ENCODE measurements at places on chromosomes 7 and 10.

DNA sequence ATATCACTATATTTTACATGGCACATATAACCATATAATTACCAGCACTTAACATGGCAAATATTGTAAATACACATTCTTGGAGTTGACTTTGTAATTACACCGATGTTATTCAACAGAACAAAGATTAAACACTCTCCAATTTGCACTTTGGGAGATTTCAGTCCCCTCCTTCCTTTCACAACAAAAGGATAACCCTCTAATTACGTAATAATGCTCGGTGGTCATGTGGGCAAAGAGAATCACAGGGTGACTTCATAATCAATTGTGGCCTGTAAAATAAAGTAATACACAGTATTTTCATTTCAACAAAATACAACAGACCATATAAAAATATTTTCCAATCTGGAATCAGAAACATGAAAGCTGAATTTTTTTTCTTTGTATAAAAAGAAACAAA, 73.2 kb downstream of the RHOBTB1 start:
- no peak for DNase-seq

- peak; percentile 42 for DNase-seq
These were observed 20.9 kb downstream of the MORN4 start for GRCh38 chr10:97612386-97612785.

- DNase-seq: no peak
These were observed 2.1 kb upstream of the BNIP3 start for GRCh38 chr10:131983780-131984179.

GRCh38 chr7:105816266-105816843, 60.0 kb downstream of the ATXN7L1 start:
- no peak for DNase-seq

GRCh38 chr10:43821103-43821502, 172.4 kb upstream of the ZNF32 start:
- DNase-seq: no peak

GRCh38 chr10:119693262-119693957, 32.4 kb upstream of the INPP5F start:
- no peak for DNase-seq

GRCh38 chr10:91190876-91191583, 29.4 kb upstream of the PCGF5 start:
- no peak for DNase-seq

DNA sequence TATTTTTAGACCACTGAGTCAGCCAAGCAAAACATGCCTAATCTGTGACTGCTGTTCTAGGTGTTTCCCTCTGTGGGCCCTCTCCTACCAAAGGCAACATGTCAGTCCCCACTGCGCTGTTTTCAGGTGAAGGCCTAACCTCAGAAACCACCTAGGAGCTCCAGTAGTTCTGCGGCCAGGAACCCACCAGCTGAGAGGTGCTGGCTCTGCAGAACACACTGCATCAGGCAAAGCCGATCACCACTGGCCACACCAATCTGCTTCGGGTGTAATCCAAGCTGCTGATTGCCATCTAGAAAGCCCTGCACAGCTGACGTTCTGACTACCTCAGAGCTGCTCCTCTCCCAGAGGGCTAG, 14.9 kb downstream of the CAMK2G start:
- DNase-seq: no peak

DNA sequence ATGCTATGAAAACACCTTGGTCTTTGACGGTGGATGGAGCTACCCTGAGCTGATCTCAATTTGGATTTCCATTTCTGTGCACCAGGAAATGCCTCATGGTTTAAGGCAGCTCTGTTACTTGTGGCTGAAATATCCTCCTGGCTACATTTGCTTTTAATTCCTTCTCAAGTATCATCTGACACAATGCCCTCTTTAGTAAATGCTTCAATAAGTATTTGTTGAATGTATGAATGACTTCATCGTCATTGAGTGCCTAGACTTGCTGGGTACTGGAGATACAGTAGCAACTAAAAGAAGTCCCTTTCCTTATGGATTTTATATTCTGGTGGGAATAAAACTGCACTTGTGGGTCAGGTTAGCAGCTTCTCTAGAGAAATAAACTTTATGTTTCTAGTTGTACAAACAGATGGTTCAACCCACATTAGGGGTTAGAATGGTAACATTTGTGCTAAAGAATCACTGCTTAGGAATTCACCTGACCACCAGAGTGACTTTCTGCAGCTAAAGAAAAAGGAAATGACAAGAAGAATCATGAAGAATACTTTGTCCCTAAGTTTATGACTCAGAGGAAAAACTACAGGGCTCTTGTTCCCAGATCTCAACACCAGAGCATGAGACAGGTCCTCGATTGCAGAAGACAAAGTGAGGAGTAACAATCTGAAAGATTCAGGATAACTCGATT, 21.8 kb upstream of the SMNDC1 start:
- no peak for DNase-seq

- DNase-seq: no peak
These were observed 564.9 kb downstream of the POM121L12 start for GRCh38 chr7:53600296-53600695.

DNA sequence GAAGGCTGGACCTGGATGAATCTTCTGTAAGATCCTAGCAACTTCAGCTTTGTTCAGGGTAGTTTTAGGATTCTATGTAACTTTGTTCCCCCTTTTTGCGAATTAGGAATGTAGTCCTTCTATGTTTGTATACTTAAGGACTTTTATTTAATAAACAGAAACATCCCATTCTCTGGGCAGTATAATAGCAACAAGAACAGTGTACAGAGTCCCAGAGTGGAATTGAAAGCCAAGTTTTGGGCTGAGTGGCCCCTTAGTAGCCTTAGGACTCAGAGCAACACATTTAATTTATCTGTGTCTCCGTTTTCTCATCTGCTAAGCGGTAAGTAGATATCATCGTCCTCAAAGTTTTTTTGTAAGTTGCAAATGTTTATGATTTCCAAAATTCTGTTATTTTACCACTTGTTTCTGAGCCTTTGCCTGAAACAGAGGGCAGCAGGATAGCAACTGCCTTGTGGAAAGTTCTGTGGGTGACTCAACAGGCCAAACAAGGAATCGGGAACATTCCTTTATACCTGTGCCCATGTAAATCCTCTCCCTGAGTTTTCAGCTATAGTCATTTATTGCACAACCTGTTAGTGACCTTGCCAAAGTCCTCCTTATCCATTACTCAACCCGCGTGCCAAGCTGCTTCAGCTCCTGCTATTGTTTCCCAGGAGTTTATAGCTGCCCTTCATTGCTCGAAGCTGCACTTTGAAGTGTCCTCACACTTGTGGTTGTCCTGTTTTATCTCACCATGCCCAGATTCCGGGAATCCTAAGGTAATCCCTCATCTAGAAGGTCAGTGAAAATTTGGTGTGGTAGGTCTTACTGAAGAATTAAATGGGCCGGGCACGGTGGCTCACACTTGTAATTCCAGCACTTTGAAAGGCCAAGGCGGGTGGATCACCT, 199.1 kb upstream of the AHR start:
- DNase-seq: no peak

GRCh38 chr10:26215935-26216584, 514 bp upstream of the GAD2 start:
- DNase-seq: peak; percentile 63

- DNase-seq: no peak
These were observed 249.1 kb upstream of the YAE1 start for GRCh38 chr7:39317107-39317506.

DNA sequence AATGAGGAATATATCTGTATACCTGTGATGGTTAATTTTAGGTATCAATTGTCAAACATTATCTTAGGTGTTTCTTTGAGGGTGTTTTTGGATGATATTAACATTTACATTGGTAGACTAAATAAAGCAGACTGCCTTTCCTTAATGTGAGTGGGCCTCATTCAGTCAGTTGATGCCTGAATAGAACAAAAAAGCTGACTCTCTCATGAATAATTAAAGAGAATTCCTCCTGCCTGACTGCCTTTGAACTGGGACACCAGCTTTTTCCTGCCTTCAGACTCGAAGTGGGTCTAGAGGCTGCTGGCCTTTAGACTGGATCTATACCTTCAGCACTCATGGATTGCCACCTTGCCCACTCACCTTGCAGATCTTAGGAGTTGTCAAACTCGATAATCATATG, 117.9 kb upstream of the TMEM168 start:
- DNase-seq: no peak

DNA sequence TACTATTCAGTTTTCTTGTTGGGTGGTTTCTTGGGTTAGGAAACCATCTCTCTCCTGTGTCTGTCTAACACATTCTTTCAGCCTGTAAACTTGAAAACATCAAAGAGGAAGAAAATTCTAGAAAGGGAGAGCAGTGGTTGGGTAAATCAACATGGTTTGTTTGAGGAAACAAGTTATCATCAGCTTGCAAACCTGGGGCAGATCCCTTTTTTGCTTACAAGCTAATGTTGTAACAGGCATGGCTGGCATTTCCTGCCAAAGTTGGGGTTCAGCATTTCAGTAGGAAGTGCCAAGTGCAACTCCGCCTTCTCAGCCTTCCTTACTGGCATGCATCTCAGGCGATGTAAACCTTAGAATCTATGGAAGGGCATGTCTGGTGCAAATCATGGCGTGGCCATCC, 112.6 kb downstream of the EEPD1 start:
- no peak for DNase-seq

DNA sequence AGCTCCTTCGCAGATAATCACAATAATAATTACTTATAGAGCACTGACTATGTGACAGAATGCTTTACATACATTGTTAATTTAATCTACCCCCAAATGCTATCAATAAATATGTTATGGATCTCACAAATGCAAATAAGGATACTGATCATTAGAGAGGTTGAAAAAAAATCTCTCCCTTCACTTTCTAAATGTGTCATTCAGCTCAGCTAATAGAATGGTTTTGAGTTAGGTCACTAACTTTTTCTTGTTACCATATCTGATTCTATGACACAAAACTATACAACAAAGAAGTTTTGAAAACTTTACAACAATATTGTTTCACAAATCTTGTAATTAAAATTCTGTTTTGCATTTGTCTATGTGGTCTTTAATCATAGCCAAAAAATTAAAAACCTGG, 17.4 kb downstream of the NEUROD6 start:
- no peak for DNase-seq

- peak; percentile 6 for DNase-seq
These were observed 860 bp downstream of the ZEB1 start for GRCh38 chr10:31319602-31320549.

GRCh38 chr7:28163949-28164348, 16.6 kb downstream of the JAZF1 start:
- DNase-seq: no peak

- DNase-seq: no peak
These were observed 86.7 kb downstream of the MDFIC start for GRCh38 chr7:115008465-115009114.

GRCh38 chr10:12455766-12456165, 106.4 kb downstream of the CAMK1D start:
- no peak for DNase-seq

DNA sequence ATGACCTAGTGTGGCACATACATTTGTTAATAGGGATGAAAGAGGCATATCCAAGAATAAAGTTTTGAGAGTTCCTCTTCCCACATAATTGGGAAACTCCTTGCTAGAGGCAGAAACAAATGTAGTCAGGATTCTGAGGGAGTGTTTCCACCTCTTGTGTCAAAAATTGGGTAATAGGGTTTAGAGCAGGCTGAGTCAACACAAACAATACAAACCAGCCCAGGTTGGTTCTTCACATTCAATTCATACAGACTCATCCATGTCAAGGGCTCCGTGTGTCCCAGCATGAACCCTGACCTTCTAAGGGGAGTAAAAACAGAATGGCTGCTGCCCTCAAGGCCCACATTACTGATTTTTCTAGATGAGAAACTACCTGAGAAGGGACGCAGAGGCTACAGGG, 75.3 kb downstream of the GLI3 start:
- DNase-seq: no peak

GRCh38 chr10:1134156-1134555, 78.0 kb downstream of the WDR37 start:
- no peak for DNase-seq

DNA sequence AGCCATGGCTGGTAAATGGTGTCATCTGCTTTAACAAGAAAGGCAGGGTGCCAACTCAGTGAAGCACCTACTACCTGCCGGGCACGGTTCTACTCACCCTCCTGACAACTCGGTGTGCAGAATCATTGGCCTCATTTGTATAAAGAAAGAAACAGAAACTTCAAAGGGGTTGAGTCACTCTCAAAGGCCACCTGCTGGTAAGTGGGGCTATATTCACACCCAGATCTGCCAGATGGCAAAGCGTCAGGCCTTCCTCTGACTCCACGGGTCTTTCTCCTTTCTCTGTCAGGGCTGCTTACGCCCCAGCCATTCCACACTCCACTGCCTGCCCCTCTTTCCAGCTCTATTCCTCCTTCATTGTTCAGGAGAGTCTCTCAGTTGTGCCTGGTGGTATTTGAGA, 309.2 kb downstream of the GFRA1 start:
- DNase-seq: peak; percentile 42

DNA sequence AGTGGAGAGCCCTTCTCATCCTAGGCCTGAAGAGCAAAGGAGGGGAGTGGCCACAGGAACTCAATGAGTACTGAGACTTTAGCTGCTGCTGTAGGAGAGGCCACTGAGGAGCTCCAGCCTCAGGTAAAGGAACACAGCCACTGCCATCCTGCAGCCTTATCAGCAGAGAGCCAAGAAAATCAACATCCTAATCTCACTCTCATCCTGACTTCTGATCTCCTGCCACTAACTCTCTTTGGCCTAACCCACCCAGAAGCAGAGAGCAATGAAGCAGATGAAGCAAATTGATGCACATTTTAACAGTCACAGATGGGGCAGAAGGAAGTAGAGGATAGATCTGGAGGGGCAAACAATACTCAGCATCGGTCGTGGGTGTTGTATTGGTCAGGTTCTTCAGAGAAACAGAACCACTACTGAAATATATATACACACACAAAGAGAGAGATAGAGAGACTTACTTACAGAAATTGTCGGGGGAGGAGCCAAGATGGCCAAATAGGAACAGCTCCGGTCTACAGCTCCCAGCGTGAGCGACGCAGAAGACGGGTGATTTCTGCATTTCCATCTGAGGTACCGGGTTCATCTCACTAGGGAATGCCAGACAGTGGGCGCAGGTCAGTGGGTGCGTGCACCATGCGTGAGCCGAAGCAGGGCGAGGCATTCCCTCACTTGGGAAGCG, 297.6 kb downstream of the MTERF1 start:
- DNase-seq: no peak

- no peak for DNase-seq
These were observed 512.6 kb downstream of the LRMDA start for GRCh38 chr10:75944061-75944460.

- DNase-seq: no peak
These were observed 258.6 kb upstream of the NFE2L3 start for GRCh38 chr7:25893436-25893835.

- DNase-seq: no peak
These were observed 14.9 kb downstream of the AFAP1L2 start for GRCh38 chr10:114389426-114389825.

Data from HEK293T (cell line).